ENCODE measurements at places on chromosomes 4 and X.
A peak's percentile ranks its signal among the peaks of the same experiment; 100 is the strongest.

GRCh38 chrX:63439580-63439979 is 88.4 kb upstream of the SPIN4 start:
- no peak for DNase-seq

DNA sequence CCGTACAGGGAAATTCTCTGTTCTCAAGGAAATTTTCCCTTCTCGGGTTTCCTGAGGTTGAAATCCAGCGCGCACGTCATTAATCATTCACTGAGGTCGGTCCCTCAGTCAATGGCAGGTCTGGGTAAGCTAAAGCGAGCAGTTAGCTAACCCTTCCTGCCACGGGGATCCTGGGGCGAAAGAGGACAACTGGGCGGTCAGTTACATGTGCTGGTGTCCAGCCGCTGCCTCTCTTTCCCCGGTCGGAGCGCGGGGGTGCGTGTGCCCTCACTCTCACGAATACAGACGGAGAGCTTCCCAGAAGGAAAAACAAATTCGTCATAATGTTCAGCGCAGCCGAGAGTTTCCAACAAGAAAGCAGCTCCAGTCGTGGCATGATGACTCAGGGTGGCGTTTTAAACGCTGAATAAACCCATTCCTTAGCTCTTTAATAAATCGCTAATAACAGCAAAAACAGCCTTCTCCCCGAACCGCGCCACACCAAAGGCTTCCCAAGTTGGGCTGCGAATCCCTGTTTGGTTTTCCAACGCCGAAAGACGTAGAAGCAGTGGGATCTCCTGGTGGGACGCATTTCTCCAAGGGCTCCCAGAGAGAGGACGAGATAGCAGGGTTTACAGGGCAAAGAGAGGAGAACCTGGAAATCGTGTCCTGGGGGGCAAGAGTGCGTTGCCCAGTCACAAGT is 752 bp upstream of the FGF5 start:
- DNase-seq, result no peak

- no peak for DNase-seq
Measured at GRCh38 chr4:171553961-171554360, 259.2 kb upstream of the GALNTL6 start.

- no peak for DNase-seq
Measured at GRCh38 chr4:123305736-123306135, 90.9 kb upstream of the SPRY1 start.

DNA sequence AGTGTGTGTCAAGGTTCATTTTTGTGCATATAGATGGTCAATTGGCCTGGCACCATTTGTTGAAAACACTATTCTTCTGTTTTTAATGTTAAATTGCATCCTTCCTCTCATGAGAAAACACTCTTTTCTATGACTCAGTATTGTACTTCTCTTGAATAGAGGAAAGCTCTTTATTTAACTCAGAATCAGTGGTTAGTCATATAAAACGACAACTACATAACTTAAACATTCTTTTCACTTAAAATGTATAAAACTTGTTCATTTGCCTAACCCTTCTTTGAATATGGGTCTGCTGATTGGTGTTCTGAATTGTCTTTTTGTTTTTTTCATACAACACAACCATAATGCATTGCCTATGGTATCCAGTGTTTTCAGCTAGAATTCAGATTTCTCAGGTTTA is 17.2 kb upstream of the MRPL1 start:
- DNase-seq, result no peak

DNA sequence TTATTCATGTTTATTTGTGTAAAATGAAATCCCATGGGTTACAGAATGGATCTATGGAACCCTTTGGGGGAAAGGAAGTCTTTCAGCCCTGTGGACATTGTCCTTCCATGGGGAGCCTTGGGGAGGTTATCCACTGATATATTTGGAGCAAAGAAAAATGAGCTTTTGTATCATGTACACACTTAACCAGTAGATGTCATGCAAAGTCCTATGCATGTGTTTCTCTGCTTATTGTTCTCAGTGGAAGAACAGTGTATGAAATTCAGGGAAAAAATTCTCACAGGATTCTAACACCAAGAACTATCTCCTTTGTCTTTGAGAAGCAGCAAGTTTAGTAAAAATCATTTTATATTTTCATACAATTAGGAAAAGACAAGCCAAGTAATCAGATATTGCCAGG is 105.3 kb downstream of the DTHD1 start:
- no peak for DNase-seq

DNA sequence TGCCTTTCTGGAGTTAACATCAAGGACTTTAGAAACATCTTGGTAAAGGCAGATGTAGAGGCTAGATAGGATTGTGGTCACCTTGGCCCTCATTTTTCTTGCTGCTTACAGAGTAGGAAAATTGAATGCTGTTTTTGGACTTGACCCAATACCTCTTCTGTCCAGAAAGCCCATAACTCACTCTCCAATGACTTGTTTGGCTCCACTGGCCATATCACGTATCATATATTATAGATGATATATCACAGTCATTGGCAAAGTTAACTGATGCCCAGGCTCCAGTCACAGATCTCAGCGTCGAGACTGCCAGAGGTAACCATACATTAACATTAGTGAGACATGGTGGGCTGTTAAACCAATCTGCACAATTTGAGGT is 88.1 kb upstream of the PLAC1 start:
- DNase-seq, result no peak

DNA sequence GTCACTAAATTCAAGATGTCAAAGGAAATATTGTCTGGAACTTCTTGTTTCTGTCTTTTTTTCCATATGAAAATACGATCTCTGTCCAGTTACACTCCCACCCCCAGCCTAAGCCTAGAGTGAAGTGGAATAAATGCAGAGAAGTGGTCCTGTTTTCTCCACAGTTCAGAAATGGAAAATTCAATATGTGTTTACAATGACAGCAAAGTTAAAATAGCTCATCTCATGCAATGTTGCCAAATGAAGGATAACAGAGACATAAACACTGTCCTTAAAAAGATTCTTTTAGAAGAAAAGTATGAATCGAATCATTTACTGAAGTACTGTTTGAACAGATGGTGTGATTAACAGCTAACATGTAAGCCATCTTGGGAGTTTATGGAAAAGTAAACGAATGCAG is 160.8 kb upstream of the STK26 start:
- DNase-seq, result no peak

GRCh38 chr4:175882891-175883290 is 70.8 kb upstream of the GPM6A start:
- no peak for DNase-seq

- DNase-seq, result no peak
Measured at GRCh38 chrX:7119950-7120877, 27.3 kb upstream of the STS start.

DNA sequence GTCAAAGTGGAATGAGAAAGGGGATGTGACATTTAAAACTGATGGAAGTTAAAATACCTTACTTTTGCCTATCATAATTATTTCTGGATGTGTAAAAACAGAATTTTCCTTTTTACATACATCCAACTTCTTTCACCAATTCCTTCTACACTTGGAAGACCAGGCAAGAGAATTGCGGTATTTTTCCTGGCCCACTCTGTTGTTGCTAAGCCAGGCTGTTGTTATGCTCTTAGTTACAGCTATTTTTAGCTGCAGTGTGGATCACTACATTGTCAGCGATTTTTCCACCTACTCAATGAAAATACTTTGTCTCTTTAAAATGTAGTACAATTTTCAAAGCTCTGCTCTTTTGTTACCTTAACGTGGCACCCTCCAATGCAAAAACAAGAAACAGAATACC is 43.4 kb downstream of the NKX6-1 start:
- no peak for DNase-seq

GRCh38 chr4:184306949-184307348 is 89.3 kb upstream of the ENPP6 start:
- no peak for DNase-seq

- DNase-seq, result no peak
Measured at GRCh38 chrX:129099207-129099606, 424.1 kb downstream of the SMARCA1 start.

DNA sequence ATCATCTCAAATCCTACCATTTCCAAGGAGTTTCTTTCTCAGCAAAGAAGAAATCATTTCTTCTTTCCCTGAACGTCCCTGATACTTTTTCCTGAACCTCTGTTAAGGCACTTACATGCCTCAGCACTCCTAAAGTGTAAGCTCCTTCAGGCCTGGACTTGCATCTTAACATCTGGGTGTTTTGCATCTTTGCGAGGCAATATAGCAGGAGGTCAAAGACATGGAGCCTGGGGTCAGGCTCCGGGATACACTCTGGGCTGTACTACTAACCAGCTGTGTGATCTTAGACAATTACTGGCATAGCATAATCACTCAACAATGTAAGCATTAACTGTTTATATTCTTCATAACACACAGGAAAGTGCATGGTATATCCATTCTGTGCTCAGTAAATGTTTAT is 275.5 kb upstream of the BOD1L1 start:
- DNase-seq, result no peak

GRCh38 chrX:69163936-69164741 is 1.1 kb downstream of the PJA1 start:
- peak; percentile 49 for DNase-seq

- DNase-seq, result no peak
Measured at GRCh38 chrX:22164770-22165388, 107.8 kb upstream of the CBLL2 start.

- DNase-seq, result no peak
Measured at GRCh38 chrX:21933077-21933476, 7.4 kb upstream of the SMS start.

GRCh38 chrX:2584251-2585157 is 83.7 kb upstream of the DHRSX start:
- DNase-seq, result peak; percentile 5

GRCh38 chr4:44257461-44257860 is 191.1 kb downstream of the KCTD8 start:
- no peak for DNase-seq

DNA sequence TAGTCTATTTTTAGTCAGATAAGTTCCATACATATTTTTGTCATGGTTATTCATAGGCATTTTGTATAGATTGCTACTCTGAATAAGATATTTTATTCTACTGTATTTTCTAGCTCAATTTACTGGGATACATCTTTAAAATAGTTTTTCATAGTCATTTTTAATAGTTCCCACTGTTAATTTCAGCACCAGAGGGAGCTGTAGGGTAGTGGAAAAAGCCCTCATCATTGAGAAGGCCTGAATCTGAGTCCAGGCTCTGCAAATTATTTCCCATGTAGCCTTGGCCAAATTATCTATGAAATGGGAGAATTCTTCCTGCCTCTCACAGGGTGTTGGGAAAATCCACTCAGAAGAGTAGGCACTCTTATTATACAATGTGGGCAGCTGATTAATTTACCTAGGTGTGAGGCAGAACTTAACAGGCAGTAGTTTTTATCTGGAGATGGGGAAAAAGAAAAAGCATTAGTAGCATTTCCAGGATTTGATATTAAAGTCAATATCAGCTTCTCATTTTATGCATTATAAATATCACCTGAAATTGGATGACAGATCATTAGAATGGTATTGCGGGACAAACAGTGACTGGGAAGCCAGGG is 102.9 kb upstream of the PAQR3 start:
- no peak for DNase-seq

- DNase-seq, result no peak
Measured at GRCh38 chr4:152090543-152090942, 329.7 kb upstream of the GATB start.

GRCh38 chrX:99663136-99663535 is 746.9 kb downstream of the PCDH19 start:
- no peak for DNase-seq

GRCh38 chrX:65545456-65545855 is 10.9 kb upstream of the LAS1L start:
- no peak for DNase-seq

- no peak for DNase-seq
Measured at GRCh38 chr4:122700178-122700725, 32.3 kb upstream of the BBS12 start.

DNA sequence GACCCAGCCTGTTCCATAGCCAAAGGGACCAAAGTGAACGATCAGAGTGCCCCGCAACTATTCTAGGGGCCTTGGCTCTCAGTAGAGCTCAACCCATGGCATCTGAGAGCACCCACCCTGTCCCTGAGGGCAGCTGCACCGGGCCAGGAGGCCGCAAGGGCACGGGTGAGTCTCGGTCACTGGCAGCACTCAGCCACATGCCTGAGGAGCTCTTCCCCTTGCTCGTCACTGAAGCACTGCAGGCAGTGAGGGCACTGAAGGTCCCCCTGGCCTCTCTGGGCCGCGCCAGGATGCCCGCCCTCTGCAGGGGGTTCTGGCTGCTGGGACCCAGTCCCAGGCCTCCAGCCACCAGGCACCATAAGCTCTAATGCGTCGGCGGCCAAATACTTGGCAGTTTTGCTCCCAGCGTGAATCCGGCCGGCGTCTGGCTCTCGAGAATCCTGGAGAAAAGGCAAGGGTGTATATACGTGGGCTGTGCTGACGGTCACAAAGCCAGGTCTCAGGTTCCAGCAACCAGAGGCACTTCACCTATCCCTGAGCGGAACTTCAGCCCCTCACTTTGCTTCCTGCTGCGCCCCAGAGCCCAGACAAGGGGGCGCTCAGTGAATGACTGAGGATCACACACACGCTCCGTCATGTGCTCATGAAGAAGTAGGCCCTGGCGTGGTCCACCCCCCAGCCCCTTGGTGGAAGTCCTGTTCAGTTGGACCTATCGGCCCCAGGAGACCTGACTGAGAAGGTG is 13.9 kb downstream of the TNIP2 start:
- DNase-seq, result no peak

- no peak for DNase-seq
Measured at GRCh38 chr4:124768596-124769365, 56.2 kb upstream of the ANKRD50 start.

GRCh38 chr4:17203797-17204196 is 305.4 kb upstream of the LDB2 start:
- no peak for DNase-seq

- no peak for DNase-seq
Measured at GRCh38 chr4:95537191-95537590, 11.6 kb downstream of the UNC5C start.

DNA sequence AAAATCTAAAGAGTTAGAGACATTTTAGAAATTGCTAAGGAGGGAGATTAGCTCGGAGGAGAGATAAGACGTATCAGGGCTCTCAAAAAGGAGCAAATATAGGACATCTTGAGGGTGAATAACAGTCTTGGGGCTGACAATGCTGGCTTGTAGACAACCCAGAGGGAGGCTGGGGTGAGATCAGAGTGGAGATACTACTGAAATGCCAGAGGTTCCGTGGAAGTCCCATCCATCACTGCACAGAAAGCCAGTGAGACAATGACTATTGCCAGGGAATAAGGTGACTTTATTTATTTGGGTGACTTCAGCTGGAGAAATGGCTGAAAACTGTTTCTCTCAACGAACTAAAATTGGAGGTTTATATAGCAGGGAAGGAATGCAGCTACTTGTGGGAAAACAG is 838.1 kb upstream of the AGA start:
- no peak for DNase-seq

- DNase-seq, result no peak
Measured at GRCh38 chr4:65021737-65022136, 612.5 kb upstream of the TECRL start.

GRCh38 chr4:104351706-104352105 is 143.0 kb downstream of the CXXC4 start:
- DNase-seq, result no peak

Data from stimulated activated CD4-positive, alpha-beta T cell treated with anti-CD3 and anti-CD28 coated beads, Interleukin-1b, Interleukin-23, amount 100 ng/mL, for 4 hours (primary cell).